ENCODE measurements at places on chromosomes 3 and 15. TPM values are rescaled to one million over a fixed set of nuclear protein-coding genes. Genes with fewer than 3 reads are reported as not detected.

LIPH gene
- not detected for total RNA-seq

CPN2 gene
- not detected for total RNA-seq

RTP1 gene
- not detected for total RNA-seq

KCNMB2 gene
- not detected for total RNA-seq

SKIC8 gene
- 171 TPM for total RNA-seq

FAM43A gene
- total RNA-seq: 17.6 TPM

NR2F2 gene
- total RNA-seq: 9.8 TPM

ATP13A4 gene
- not detected for total RNA-seq

MCF2L2 gene
- total RNA-seq: 0.03 TPM

USP4 gene
- 11.5 TPM for total RNA-seq

ARRDC4 gene
- total RNA-seq: 4.2 TPM

EPHB1 gene
- not detected for total RNA-seq

RGMA gene
- total RNA-seq: 3.6 TPM

MKRN2OS gene
- total RNA-seq: not detected

EIF2A gene
- total RNA-seq: 95.2 TPM

MYRIP gene
- total RNA-seq: 0.11 TPM

SHC4 gene
- 2.9 TPM for total RNA-seq

NEIL1 gene
- 0.29 TPM for total RNA-seq

USP3 gene
- total RNA-seq: 28.0 TPM

CDC25A gene
- total RNA-seq: 36.0 TPM

MESP2 gene
- not detected for total RNA-seq

KLHL40 gene
- total RNA-seq: not detected

UROC1 gene
- total RNA-seq: not detected

ALPK3 gene
- total RNA-seq: not detected

C3orf38 gene
- 19.0 TPM for total RNA-seq

C3orf85 gene
- total RNA-seq: not detected

PRR20G gene
- not detected for total RNA-seq

NPAP1 gene
- not detected for total RNA-seq

GPR62 gene
- total RNA-seq: not detected

TXNRD3 gene
- 7.4 TPM for total RNA-seq

DNAH12 gene
- total RNA-seq: not detected

BFSP2 gene
- total RNA-seq: not detected

ANKRD28 gene
- total RNA-seq: 71.6 TPM

LRRC3B gene
- not detected for total RNA-seq

GPR171 gene
- not detected for total RNA-seq

RMDN3 gene
- total RNA-seq: 23.8 TPM

PTH1R gene
- total RNA-seq: not detected

CADM2 gene
- total RNA-seq: not detected

EOMES gene
- not detected for total RNA-seq

GCSAM gene
- not detected for total RNA-seq

AMIGO3 gene
- total RNA-seq: 4.0 TPM

LMCD1 gene
- total RNA-seq: 15.6 TPM

C3orf20 gene
- total RNA-seq: not detected

CDHR4 gene
- not detected for total RNA-seq

CCNB2 gene
- 127 TPM for total RNA-seq

Data from SJSA1 (cell line).